ENCODE measurements at places on chromosomes 2 and 18. TPM values are rescaled to one million over a fixed set of nuclear protein-coding genes. Genes with fewer than 3 reads are reported as not detected.

The CFAP53 gene
- total RNA-seq: 1.6 TPM

The CCDC74B gene
- total RNA-seq: 5.6 TPM

The ALPG gene
- total RNA-seq: not detected

The CDH2 gene
- 208 TPM for total RNA-seq

The ZNF2 gene
- 9.7 TPM for total RNA-seq

The CAVIN2 gene
- total RNA-seq: 2.2 TPM

The DTNA gene
- total RNA-seq: 69.2 TPM

The CLEC4F gene
- not detected for total RNA-seq

The GKN1 gene
- not detected for total RNA-seq

The GLI2 gene
- 6.3 TPM for total RNA-seq

The PLCD4 gene
- total RNA-seq: 2.2 TPM

The CPO gene
- total RNA-seq: not detected

The MYCN gene
- total RNA-seq: 75.1 TPM

The ALPI gene
- not detected for total RNA-seq

The MYO7B gene
- not detected for total RNA-seq
